ENCODE measurements at places on chromosomes 11 and 22.

DNA sequence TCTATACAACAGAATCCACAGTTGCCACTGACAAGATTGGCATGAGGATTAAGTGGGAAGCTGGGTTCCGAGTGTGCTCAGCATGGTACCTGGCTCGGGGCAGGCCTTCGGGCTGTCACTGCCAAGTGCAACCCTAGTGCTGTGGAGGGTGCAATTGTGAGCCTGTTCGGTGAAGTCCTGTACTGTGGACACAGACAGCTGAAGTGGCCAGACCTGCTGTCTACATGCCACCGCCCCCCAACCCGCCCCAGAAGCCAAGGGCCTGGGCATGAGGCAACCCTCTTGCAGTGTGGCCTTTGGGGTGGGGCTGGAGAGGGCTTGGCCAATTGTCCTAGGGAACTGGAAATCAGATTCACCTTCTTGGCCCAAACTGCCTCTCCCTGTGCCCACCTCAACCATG is 15.6 kb upstream of the SHISAL1 start:
- DNase-seq, result no peak

GRCh38 chr11:102599642-102600261 is 25.4 kb downstream of the MMP20 start:
- DNase-seq, result no peak

DNA sequence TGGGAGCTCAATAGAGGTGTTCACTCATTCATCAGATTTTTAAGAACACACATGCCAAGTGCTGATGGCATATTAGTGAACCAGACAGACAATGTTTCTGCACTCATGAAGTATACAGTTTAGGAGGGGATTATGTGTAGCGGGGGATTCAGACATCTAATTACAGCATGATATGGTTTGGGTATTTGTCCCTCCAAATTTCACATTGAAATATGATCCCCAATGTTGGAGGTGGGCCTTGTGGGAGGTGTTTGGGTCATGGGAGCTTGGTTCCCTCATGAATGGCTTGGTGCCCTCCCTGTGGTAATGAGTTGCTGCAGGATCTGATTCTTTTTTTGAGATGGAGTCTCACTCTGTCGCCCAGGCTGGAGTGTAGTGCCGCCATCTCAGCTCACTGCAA is 8.9 kb upstream of the RAB3IL1 start:
- DNase-seq, result no peak

DNA sequence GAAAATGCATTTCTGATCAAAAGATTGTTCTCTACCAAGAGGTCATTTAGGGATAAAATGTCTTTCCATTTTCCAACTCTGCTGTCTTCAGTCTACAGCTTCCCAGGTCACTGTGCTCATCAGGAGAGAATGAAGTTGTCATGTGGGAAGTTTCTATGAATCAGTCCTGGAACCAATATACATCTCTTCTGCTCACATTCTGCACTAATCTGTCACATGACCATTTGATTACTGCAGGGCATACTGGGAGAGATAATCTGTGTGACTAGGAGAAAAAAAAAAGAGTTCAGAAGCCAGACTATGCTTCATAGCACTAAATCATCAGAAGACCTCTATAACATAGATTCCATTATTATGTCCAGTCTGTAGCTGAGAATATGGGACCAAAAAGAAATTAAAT is 611.5 kb downstream of the KCNA4 start:
- no peak for DNase-seq

DNA sequence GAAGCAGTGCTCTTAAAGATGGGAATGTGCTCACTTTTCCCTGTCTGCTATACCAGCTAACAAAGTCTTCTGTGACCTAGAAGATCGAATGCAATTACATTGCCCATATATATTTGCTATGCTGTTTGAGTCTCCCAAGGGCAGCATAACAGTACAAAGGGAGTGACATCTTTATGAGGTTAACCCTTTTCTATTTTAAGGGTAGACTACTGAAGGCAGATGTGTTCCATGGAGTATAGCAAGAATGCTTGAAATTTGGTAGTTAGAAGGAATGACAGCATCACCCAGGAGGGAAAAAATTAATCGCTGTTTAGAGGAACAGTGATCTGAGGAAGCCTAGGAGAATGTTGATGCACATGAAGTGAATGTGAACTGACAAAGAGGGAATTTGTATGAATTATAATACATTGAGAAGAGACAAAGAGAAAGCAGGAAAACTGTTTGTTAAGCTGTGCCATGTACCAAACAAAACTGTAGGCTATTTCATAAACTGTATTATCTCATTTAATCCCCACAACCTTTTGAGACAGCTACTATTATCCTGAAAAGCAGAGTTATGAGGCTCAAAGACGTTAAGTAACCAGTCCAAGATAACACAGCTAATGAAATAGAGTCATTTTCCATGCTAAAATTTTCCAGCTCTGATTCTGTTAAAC is 13.0 kb downstream of the MAML2 start:
- no peak for DNase-seq

GRCh38 chr11:86678823-86679222 is 6.4 kb upstream of the ME3 start:
- no peak for DNase-seq

GRCh38 chr11:128579798-128580504 is 7.4 kb downstream of the ETS1 start:
- DNase-seq, result no peak

DNA sequence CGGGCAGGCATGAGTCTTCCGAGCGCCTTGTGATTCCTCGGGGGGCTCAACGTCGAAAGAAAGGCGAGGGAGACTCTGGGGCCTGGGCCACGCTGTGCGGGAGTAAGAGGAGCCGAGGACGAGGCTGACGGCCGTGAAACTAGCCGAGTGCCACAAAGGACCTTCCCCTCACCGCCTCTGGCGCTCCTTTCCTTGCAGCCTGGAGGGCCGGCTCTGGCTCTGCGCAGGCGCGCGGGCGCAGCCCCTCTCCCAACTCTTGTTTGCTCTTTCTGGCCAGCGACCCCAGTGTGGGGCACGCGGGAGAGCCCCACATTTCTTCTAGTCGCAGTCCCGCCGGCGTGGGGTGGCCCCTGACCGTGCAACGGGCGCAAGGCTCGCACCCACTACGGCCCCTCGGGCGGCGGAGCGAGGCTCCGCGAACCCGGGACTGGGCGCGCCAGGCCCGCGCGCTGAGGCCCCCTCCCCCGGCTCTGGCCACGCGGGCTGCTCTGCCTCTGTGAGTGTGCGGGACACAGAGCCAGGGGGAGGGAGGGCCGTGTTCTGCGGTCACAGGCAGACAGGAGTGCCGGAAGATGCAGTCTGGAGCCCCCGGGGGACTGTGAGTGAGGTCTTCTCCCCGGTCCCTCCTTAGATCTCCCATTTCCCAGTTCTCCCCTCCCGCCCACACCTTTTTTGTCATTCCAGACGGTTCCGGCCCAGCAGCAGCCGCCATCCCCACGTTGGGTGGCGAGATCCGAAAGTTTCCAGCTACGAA is 1.0 kb upstream of the TOB2 start:
- DNase-seq, result peak; percentile 29

GRCh38 chr22:22166941-22167713 is 77.5 kb upstream of the VPREB1 start:
- DNase-seq, result no peak

DNA sequence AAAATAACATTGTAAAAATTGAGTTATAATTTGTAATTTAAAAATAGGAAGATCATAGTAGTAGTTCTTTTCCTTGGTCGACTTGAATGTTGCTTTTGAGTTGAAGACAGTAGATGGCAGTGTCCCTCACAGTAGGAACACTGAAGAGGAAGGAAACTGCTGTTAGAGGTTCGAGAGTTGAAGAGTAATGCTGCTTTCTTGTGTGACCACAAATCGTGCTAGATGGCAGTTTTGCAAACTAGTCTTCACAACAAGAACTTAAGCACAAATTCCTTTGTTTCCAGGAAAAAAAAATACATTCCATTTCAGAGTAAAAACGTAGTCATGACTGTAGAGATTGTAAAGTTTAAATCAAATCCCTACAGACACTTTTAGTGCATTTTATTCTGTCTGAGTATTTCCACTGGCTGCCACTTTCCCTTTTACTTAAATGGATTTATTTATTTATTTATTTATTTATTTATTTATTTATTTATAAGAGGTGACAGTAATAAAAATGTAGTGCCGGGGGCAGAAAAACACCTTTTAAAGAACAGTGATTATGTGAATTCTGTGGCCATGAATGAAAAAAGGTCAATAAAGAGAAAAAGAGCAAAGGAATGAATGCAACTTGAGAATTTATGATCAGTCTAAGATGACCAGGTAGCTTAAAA is 54.6 kb downstream of the SPECC1L start:
- DNase-seq, result no peak

GRCh38 chr22:27418261-27418660 is 383.3 kb downstream of the MN1 start:
- no peak for DNase-seq

DNA sequence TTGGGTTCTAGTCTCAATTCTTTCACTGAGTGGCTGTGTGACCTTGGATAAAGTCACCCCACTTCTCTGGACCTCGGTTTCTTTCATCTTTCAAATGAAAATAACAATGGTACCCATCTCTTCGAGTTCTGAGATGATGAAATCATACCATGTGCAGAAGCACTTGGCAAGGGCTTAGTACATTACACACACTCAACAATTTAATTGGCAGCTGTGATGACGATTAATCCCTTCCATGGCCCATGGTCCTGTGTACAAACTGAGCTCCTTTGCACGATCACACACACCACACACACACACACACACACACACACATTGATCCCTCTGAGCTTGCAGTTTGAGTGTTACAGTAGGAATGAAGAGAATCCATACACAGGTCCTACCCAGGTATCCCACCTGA is 103.4 kb upstream of the ASPHD2 start:
- no peak for DNase-seq

DNA sequence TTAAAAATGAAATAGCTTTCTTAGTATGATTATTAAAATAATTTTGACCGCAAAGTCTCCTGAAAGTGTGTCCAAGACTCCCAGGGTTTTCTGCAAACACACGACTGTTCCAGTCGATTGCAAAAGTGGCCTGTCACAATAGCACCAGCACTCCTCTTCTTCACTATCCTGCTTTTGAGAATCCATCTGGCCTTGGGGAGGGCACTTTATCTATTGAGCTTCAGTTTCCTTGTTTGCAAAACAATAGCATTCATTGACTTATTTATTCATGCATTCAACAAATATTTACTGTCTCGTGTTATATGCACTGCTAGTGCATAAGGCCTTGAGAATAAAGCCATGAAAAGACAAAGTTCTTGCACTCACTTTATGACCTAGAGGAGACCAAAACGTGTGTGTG is 96.2 kb upstream of the NTM start:
- no peak for DNase-seq

DNA sequence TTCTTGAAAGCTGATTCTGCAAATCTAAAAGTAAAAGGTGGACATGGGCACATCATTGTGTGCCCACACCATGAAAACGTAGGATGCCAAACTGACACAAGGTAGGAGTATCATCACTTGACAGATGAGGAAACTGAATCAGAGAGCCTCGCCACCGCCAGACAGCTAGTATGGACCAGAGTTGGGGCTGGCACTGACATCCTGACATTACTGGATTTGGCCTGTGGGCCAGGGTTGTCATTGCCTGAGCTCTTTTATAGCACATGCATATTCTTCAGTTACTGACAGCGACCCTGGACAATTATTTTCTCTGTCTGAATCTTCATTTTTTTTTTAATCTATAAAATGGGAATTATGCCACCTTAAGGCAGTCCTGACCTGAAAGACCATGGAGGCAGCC is 16.5 kb downstream of the USP35 start:
- DNase-seq, result no peak

All from activated gamma-delta T cell treated with anti-CD3 and anti-CD28 coated beads, Interleukin-2, amount 50 U/mL, for 16 hours (primary cell).